Stimulated activated CD4-positive, alpha-beta T cell treated with anti-CD3 and anti-CD28 coated beads, Interleukin-1b, Interleukin-23, amount 100 ng/mL, for 24 hours (primary cell): ENCODE measurements at places on chromosomes 6 and 20.

GRCh38 chr6:124119596-124119995 lies 315.9 kb downstream of the NKAIN2 start:
- DNase-seq, result no peak

DNA sequence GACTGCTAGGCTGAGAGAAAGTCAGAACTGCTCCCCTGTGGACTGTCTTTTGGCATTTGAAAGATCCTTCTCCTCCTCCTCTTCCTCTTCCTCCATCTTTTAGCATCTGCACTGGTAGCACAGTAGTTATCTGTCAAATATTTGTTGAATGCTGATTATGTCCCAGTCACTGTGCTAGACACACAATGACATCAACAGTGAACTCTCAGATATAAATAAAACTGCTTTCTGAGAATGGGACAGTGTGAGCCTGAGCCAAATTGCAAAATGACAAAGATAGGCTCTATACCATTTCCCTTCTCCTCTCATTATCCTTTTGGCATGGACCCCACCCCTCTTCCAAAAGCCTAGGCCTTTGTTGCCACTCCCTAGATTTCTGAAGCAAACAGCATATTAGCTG lies 27.9 kb upstream of the LRRC1 start:
- DNase-seq, result no peak

- no peak for DNase-seq
Measured at GRCh38 chr20:10429443-10429981, 4.5 kb downstream of the MKKS start.

GRCh38 chr6:38910207-38910606 lies 138.4 kb upstream of the GLP1R start:
- no peak for DNase-seq

DNA sequence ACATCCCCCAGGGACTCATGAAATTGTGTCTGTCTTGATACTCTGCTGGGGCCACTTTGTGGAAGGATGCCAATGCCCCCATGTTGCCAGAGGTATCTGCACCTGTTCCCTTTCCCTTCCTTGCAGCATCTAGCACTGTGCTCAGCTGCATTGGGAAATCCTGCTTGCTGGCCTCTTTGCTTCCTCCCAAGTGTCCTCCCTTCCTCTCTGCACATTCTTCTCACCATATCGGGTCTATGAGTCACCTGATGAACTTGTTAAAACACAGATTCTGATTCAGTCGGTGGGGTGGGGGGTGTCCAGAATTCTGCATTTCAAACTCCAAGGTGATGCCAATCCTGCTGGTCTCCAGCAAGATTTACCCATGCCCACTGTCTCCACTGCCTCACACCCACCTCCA lies 467.8 kb downstream of the PTPRT start:
- no peak for DNase-seq

DNA sequence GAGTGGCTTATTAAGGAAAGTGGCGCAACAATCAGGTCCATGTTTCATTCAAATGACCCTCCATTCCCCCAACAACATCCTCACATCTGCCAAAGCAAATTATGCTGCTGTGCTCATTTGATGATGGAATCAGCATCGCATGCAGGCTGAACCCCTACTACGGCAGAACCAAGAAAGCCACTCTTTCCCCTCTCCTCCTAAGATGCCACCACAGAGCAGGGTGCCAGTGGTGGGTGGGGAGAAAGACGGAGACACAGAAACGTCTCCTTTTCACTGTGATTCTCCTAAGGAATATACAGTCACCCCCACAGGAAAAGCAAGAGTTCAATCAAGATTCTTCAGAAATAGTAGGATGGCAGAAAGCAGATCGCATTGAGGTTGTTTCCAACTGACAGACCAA lies 17.1 kb downstream of the HEBP2 start:
- no peak for DNase-seq

DNA sequence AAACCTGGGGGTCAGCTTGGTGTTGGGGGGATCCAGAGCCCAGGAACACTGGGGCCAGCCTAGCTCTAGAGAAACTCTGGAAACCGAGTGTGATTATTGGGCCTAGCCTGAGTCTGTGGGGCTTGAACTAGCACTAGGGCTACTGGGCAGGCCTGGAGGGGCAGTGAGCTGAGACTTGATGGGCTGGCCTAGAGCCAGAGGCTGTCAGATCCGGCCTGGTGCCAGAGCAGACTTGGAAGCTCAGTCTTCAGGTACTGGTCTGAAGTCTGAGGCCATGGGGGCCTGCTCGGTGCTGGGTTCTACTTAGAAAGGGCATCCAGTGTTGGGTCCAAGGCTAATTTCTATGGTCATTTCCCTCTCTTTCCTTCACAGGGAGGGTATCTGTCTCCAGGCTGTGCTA lies 2.7 kb downstream of the DEFB112 start:
- DNase-seq, result no peak

DNA sequence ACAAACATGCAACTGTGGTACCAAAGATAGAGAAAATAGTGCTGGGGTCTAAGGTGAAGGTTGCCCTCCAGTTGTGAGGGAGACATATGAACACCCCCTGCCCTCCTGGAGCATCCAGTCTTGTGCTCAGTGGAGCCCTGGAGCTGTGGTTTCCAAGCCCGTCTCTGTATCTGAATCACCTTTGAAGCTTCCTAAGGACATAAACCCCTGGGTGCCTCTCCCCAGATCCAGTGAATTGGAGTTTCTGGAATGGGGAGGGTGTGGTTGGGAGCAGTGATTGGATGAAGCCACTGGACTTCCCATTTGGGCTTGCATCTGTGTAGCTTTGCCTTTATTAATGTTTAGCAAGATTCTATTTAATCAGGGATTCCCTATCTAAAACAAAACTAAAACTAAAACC lies 22.4 kb upstream of the E2F3 start:
- DNase-seq, result no peak
